ENCODE measurements at places on chromosomes 6 and 20.

- DNase-seq, result no peak
Observed at GRCh38 chr6:101454106-101454676, 60.7 kb downstream of the GRIK2 start.

GRCh38 chr6:51569594-51569993 lies 517.8 kb downstream of the PKHD1 start:
- DNase-seq, result no peak

DNA sequence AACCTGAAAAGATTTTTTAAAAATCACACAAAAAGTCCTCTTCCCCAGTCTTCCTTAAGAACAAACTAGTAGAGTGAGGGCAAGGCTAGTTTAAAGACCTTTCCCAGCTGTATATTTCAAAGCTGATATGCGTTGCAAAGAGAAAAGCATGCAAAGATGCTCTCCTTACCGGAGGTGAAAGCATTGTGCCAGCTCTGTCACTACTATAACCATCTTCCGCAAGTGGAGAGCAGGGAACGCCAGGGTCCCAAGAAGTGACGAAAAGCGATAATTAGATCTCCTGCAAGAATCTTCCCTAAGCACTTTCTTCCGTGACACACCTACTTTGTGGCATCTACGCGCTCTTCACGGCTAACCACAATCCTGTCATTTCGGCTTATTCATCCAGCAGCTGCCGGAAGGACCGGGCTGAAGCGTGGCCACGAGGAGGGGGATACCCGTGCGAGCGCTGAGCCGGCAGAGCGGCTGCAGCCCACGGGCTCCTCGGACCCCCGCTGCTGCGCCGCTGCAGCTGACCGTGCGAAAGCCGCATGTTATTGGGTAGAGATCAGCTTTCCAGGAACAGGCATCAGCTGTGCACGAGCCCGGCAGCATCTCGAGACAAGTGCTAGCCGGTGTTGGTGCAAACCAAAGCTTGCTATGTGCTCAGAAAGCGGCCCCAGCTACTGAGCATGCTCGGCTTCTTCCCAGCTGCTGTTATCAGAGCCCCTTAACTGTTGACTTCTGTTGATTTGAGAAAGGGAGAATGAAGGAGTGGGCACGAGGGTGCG lies 57.2 kb upstream of the ARHGAP18 start:
- DNase-seq, result no peak

DNA sequence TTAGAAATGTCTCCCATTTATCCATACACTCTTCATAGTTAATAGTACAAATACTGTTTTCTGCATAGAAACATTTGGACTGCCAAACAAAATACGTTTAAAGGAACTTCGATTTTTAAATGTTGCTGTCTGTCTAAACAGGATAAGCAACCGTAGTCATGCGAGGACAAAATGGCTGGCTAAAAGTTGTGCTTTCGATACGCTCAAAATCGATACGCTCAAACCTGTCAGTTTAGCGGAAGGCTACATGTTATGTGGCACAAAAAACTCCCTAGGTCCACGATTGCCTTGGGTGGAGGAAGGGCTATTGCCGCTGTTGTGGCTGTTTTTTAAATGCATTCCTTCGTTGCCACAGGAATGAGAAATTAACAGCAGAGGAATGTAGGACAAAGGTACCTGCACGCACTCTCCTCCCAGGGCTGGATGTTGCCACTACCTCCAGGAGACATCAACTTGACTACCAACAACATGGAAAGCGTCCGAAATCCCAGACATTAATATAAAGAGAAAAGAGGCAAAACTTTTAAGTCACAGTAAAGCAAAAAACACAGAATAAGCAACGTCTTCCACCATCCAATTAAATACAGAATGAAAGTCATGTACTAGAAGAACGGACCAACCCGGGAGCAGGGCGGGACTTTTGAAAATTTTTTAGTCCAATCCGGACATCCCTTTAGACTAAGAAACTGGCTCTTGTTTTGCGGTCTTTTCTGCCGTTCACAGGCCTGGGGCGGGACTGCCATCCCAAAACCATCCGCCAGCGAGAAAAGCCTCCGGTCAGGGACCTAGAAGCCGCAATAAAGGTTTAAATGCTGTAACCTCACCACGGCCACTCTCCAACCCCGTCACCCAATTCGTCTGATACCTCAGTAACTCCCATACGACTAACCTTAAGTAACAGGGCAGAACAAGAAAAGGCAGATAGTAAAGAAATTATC lies 32.2 kb upstream of the HFE start:
- peak; percentile 87 for DNase-seq

Measured in liver (tissue), 10 donors.